ENCODE measurements at places on chromosomes 3 and 15.

DNA sequence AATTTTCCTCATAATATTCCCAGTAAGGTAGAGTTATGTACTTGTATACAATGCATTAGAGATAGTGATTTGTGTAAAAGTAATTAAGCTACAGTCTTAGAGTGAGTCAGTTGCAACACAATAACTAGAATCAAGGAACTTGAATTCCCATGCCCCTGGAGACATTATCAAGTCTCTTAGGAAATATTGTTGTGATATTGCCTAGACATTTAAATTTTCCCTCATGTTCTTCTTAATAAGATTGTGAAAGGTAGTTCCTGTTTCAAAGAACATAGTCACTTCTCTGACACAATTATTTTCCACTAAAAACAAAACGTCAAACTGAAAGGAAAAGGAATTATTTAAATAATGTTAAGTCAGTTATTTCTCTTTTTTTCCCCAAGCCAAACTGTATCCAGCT, 13.0 kb upstream of the ATP1B3 start:
- DNase-seq: no peak

GRCh38 chr15:67559158-67559557, 16.7 kb downstream of the MAP2K5 start:
- no peak for DNase-seq

DNA sequence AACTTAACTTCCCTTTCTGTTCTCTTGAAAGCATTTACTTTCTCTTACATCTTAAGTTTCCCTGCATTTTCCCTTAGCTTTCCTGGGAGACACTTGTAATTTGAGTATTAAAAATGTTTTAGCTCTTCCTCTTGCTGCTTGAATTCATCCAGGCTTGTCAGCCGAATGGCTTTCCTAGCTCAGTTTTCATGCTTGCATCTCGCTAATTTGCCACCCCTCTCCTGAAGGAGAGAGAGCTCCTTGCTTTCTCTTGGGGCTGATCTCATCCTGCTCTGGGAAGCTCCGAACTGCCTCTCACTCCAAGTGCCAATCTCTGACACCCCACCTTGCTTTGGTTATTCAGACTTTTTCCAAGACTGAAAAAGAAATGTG, 374.6 kb upstream of the TBL1XR1 start:
- DNase-seq: no peak

DNA sequence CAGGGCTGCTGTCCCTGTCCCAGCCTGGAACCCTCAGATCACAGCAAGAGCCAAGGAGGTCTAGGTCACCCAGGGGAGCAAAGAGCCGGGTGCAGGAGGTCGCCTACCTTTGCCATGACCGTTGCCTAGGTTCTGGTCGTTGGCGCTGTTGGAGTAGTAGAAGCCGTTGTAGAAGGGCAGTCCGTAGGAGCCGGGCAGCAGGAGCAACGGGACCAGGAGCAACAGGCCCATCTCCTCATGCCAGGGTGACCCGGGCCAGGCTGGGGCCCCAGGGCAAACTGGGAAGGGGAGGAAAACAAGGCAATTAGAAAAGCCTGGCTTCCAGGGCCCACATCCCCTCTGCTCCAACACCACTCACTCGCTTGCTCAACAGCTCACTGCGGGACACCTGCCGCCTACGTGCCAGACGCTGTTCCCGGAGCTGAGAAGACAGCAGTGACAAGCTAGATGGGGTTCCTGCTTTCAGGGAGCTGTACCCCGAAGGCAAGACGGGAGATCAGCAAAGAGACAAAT, 8.2 kb downstream of the HAPLN3 start:
- DNase-seq: no peak

DNA sequence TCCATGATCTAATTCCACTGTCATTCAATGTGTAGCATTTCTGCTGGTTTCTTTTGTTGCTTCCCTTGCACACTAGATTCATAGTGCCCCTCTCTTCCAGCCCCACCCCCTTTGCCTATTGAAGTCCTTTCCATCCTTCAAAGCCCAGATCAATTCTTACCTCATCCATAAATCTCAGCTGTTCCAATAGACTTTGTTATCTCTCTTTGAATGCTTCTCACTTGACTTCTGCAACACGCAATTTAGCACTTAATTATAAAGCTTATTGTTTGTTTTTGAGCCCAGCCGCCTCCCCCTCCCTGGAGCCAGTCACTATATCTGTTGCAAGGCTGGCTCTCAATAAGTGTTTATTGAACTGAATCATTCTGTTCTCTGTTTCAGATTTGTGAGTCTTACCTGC, 174.6 kb upstream of the TBL1XR1 start:
- peak; percentile 55 for DNase-seq

- no peak for DNase-seq
Observed at GRCh38 chr3:133570139-133570936, 3.1 kb upstream of the CDV3 start.

DNA sequence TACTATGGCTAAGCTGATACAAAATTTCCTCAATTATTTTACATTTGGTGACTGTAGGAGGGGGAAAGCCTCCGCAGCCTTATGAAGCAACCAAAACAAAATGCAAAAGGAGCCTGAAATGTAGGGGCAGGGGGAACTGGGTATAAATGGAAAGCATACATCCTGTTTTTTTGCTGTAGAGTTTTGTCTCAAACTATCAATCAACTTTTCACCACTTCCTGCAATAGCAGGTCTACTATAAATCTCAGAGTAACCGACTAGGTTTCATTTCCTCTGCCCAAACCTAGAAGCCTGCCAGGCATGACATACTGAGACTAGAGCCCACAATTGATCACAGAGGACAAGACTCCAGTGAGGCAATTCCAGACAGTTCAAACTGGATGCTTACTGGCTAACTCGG, 91.3 kb downstream of the SHQ1 start:
- DNase-seq: no peak

DNA sequence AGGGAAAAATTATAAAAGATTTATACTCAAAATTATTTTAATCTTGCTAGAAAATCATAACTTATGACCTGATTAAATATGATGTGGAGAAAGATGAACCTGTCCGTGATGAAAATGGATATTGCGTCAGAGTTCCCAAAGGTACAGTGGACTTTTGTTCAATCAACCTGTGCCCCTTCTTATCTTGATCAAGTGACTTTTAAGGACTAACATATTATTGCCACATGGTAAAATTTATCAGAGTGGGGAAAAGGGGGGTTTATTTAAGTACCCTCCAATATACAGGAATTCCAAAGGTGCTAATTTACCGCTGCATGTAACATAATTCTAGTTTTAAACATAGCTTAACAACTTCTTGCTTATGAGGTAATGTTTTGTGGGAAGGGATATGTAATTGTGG, 39.6 kb downstream of the HDC start:
- no peak for DNase-seq

- peak; percentile 2 for DNase-seq
Observed at GRCh38 chr15:75712668-75713337, at the start of gene CSPG4. CSPG4 (minus strand) TSS chr15:75712848; CDS start chr15:75712755, 93 bp downstream.

GRCh38 chr3:14588425-14589112, 48.4 kb upstream of the GRIP2 start:
- no peak for DNase-seq

GRCh38 chr3:14278799-14279625, 100.4 kb downstream of the LSM3 start:
- DNase-seq: no peak

DNA sequence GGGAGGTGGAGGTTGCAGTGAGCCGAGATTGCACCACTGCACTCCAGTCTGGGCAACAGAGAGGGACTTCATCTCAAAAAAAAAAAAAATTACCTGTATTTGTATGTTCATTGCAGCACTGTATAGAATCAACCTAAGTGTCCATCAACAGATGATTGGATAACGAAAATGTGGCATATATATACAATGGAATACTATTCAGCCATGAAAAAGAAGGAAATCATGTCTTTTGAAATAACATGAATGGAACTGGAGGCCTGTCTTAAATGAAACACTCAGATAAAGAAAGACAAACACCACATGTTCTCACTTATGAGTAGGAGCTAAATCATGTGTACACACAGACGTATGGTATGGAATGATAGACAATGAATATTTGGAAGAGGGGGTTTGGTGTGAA, 59.4 kb upstream of the MEF2A start:
- no peak for DNase-seq

GRCh38 chr3:151558661-151559060, 97.8 kb upstream of the IGSF10 start:
- DNase-seq: no peak

DNA sequence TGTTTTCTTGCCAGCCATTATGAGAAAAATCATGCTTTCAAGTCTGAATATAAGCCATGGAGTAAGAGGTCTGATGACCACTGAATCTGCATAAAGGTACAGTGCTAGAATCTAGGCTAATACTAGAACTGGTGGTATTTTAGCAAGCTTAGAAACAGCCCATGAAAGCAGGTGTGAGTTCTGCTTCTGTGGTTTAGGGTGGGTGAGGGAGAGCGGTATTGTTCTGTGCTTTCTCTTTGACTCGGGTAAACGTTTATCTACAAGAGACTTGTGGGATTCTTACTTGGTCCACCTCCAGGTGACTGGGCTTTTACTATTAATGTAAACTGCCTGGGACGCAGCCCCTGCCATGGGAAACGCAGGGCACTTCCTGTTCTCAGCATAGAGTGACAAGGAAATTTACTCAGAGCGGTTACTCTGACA, 55.2 kb downstream of the PGPEP1L start:
- no peak for DNase-seq

Data from NCI-H2227 treated with DMSO at 0.1 percent for 48 hours (cell line).